ENCODE measurements at places on chromosomes 2 and 18.

- DNase-seq = no peak
Measured at GRCh38 chr2:102057502-102058292, 65.9 kb downstream of the IL1R2 start.

GRCh38 chr2:67991456-67991855 lies 71.3 kb downstream of the C1D start:
- no peak for DNase-seq

- no peak for DNase-seq
Measured at GRCh38 chr2:71558300-71559051, 105.1 kb downstream of the DYSF start.

- no peak for DNase-seq
Measured at GRCh38 chr18:2444201-2444875, 127.0 kb downstream of the METTL4 start.

DNA sequence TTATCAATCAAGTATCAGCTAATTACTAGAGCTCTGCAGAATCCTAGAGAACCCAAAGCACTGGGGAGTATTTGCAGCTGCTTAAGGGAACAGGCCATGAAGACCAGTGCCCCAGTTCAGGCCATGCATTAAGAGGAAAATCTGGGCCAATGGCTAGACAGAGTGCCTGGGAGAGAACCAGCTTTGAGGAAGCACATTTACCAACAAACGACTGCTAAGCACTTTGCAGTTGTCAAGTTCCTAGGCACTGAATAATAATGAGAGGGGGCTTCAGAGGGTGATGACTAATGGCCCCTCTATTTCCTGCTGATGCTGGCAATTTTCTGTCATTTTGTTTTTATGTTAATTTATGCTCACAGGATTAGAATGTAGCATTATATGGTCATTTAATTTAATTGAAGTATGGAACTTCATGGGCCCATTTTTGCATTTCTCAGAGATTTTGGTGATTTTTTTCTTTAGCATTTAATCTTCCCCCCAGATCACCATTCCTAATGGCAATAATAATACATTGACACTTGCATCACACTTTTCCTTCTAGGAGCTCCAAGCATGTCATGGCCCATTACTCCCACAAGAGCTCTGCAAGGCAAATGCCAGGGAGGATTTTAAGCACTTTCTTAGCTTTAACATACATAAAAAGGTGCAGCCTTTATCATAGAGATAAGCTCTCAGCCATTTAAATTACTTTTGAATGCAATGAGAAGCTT lies 147.7 kb upstream of the SPATS2L start:
- no peak for DNase-seq

DNA sequence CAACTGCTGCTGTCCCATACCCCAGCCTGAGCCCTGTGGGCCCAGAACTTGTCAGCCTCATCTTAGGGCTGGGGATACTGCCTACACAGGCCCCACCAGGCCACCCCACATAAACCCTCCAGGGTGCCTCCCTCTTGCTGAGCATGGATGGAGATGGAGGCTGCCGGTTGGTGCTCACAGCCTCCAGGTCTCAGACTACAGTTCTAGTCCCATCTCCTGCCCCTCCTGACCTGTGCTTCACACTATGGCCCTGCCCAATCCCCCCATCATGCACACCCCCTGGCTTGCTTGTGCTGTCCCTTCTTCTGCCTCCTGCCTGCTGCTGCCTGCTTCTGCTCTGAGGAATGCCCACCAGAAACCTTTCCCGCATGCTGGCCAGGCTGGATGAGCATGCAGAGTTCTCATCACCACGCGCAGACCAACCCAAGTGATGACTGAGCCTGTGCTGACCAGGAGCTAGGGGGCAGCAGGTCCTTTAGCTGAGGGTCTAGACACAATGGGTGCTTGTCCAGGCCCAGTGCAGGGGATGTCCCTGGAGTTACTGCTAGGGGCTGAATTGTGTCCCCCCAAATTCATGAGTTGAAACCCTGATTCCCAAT lies 138.4 kb upstream of the HS6ST1 start:
- DNase-seq = no peak

DNA sequence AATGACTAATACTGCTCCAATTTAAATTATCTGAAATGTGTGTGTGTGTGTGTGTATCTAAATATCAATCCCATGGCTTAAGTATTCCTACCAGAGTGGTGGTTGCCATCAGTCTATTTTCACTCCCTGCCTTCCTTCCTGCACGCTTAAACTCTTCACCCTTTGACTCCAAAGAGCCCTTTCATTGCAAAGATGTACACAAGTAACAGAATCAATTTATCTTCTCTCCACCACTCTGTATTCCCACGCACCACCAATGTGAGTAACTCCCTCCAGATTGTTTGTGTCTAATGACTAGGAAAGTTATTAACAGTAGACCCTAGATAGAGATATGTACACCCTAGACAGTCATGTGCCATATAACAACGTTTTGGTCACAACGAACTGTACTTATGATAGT lies 42.8 kb downstream of the ARL6IP6 start:
- no peak for DNase-seq

Measured in Caco-2 (cell line).